DMS79 (cell line): ENCODE measurements at places on chromosomes 1 and 21.

DNA sequence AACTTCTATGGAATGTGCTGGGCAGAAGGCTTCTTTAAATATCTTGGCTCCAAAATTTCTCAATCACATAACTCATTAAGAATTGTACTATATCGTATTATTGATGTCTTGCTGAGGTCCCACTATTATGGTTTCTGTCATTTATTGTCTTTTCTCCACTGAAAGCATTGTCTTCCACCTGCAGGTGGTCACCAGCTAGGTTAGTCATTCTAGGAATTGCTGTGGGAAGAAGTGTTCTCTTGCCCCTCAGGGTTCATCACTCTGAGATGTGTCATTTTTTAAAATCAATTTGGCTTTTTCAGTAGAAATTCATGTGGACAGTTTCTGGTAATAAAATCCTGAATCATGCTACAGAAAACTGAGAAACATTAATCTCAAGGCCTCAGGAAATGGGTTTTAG, 66.1 kb downstream of the NCAM2 start:
- DNase-seq: no peak

DNA sequence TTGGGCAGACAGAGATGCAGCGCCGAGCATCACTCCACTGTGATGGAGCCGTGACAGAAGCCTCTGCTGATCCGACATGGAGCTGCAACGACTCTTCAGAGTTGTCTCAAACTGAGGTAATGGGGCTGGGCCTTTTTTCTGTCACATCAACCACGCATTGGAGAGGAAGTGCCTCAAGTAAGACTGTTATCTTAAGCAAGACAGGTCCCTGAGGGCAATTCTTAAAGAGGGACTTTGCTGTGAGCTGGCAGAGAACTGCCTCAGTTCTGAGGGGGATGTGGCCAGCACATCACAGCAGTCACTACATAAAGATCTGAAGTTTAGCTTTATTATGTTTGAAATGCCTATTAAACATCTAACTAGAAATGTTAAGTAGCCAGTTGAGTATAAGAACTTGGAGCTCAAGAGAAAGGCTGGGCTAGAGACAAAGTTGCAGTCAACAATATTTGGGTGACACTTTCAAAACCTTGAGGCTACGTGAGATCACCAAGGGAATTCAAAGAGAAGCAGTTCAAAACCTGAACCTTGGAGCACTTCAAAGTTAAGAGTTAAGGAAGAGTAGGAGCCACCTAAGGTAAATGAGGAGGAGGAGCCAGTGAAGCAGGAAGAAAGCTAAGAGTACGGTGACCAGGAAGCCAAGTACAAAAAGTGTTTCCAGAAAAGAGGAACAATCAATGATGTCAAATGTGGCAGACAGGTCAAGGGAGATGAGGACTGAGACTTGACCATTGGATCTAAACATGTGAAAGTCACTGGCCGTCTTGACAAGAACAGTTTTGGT, 54.2 kb upstream of the BCL9 start:
- no peak for DNase-seq

DNA sequence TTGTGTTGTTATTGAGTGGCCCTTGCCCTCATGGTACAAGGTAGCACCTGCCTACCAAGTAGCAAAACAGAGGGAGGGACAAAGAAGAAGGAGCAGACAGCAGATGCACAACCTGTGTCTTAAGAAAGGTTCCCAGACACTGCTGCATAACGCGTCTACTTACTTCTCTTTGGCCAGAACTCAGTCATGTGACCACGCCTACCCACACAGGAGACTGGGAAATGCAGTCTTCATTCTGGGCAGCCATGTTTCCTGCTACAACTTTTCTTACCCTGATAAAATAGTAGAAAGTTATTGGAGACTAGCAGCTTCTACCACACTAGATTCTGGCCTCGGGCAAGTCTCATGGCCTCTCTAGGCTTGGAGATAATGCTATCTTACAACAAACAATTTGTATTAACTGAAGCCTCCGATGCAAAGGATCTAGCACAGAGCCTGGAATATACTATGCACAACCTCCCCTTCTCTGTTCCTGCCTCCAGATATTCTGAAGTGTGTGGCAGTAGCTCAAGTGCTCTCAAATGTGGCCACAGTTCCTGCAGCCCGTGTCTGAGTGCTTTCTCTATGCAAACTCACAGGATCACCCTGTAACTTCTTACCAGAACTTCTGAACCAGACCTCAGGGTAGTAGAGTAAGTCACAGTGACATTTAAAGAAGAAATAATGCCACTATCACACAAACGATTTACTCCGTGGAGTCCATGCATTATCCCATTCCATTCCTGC, 34.1 kb upstream of the BTG2 start:
- peak; percentile 70 for DNase-seq

- no peak for DNase-seq
Observed at GRCh38 chr1:109369167-109369746, 28.5 kb downstream of the SORT1 start.

DNA sequence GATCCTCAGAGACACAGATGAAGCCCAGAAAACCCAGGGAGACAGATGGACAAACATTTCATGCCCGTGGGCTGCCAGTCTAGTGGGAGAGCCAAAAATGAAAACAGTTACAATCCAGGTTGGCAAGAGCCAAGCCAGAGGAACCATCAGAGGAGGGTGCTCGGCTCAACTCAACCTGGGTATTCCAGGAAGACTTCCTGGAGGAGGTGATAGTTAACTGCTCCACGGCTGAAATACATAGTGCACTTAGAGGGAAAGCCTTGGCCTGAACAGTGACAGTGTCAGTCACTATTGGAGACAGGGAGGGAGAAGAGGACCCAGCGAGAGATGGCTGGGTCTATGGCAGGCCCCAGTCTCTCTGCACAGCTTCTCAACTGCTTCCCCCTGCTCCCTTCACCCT, 1.9 kb downstream of the ARHGEF19 start:
- no peak for DNase-seq

DNA sequence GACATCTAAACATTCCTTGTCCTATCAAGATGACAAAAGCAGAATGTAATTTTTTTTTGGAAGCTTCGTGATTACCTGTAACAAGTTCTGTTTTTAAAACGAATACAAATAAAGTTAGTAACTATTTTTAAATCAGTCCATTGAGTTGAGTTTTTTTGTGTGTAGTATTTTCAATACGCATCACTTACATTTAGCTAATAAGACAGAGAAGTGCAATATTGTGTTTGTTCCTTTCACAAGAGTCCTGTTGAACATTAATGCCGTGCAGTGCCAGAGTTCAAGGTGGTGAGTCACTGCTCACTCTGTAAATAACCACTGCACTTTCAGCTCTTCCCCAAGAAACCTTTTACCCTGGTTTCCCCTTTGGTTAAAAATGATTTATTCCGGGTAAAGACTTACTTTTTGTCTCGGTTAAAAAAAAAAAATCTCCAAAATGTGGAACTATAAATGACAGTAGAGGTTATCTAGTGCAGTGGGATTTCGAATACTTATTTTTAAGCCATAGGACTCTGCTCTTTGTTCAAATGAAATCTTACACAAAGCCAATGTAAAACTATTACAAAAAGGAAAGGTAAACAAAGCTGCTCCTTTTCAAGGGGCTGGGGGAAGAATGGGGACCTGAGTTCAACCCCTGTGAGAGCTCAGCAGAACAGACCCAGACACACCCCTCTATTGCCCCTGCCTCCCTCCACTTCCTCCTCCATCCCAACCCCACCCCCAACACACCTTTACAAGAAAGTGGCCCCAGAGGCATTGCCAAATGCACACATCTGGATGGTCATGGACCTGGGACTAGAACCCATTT, 14.8 kb upstream of the NCMAP start:
- no peak for DNase-seq

DNA sequence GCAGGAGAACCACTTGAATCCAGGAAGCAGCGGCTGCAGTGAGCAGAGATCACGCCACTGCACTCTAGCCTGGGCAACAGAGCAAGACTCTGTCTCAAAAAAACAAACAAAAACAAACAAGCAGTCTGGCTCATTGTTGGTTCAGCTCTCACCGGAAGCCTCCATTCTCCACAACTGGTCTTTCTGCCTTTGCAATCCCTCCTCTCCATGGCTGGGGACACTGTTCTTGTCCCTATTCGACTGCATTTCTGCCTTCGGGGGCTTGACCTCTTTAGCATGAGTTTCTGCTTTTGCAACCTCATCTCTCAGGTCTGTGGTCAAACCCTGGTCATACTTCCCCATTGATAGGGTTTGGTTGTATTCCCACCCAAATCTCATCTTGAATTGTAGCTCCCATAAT, 216.3 kb upstream of the NR5A2 start:
- no peak for DNase-seq

DNA sequence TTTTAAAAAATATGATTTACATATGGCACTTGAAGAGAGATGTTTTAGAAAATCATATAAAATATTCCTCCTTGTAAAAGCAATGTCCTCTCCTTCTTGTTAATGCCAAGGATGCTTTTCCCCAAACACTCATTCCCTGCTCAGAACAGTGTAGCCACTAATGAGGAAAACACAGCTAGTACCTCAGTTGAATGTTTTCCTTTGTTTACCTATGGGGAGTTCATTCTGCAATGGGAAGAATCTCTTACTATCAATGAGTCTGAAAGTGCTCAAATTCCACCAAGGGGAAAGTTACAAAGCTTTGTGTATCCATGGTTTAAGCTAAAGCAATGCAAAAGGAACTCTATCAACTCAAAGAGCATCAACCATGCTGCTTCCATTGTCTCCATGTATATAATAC, 221.9 kb upstream of the ADGRL2 start:
- no peak for DNase-seq

- DNase-seq: no peak
Observed at GRCh38 chr1:53580009-53580400, 120.8 kb downstream of the DMRTB1 start.

- DNase-seq: no peak
Observed at GRCh38 chr1:17265162-17265561, 16.3 kb downstream of the PADI3 start.

DNA sequence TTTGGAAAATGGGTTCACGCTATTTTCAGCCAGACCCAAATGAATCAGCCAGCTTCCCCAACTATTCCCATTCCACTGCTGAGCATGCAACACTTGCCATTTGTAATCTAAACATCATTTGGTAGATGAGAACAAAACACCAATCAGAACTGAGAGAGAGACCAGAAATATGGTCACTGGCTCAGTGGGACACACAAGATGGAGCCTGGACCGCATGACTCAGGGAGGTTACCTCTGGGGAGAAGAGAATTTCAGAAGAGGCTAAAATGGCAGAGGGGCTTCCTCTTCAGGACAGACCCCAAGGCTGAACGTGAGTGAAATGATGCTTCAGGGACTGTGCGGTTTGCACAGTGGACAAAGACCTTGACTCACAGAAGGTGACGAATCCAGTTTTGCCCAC, 126.6 kb downstream of the URB2 start:
- DNase-seq: no peak

DNA sequence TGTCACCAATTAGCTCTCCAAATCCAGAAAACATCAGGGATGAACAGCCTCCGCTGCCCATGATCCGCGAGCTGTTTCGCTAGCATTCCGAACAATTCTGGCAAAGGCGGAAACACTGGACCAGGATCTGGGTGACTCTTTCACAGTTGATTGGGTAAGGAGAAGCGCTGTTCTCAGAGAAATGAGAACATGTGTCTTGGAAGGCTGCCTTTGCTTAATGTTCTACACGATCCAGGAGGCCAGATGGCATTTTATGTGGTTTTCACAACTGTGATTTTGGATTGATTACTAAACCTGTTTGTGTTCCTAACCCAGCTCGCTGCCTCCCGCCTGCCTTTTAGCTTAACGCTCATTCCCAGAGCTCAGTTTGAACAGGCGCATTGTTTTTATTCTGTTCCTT, 144.0 kb downstream of the KIF26B start:
- no peak for DNase-seq

- DNase-seq: no peak
Observed at GRCh38 chr21:34595457-34595856, 19.5 kb downstream of the RCAN1 start.

GRCh38 chr1:117312453-117313138, 54.7 kb upstream of the MAN1A2 start:
- DNase-seq: no peak

- no peak for DNase-seq
Observed at GRCh38 chr21:33217138-33217520, 12.6 kb upstream of the IFNAR2 start.

DNA sequence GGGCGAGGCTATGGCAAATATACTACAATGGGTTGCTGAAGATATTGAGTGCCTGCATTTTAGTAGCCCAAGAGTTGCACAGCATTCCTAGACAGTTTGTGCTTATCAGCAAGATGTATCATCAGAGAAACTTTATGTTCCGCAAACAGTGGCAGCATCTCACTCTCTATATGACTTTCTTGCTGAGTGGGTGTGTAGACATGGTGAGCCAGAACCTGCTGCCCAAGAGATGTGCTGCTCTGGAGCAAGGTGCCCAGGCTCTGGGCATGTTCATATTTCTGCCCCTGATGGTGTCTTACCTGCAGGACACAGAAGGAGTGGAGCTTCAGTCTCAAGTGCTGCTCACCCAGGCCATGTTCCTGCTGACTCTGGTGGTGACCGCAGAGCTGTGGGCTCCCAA, 8.2 kb upstream of the RGSL1 start:
- no peak for DNase-seq

DNA sequence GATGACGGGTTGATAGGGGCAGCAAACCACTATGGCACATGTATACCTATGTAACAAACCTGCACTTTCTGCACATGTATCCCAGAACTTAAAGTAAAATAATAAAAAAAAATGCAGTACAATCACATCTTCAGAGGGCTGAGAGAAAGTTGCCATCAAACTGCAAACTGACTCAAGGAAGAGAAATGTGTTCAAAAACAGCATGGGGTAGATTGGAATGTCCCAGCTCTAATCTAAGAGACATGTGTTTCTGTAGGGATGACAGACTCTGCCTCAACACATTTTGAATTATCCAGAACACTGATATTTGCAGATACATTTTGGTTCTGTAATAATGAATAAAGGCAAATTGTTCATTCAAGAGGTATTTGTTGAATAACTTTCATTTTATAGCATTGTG, 171.2 kb upstream of the RUNX1 start:
- DNase-seq: no peak

- DNase-seq: no peak
Observed at GRCh38 chr21:27648560-27648959, 681.7 kb upstream of the ADAMTS5 start.

DNA sequence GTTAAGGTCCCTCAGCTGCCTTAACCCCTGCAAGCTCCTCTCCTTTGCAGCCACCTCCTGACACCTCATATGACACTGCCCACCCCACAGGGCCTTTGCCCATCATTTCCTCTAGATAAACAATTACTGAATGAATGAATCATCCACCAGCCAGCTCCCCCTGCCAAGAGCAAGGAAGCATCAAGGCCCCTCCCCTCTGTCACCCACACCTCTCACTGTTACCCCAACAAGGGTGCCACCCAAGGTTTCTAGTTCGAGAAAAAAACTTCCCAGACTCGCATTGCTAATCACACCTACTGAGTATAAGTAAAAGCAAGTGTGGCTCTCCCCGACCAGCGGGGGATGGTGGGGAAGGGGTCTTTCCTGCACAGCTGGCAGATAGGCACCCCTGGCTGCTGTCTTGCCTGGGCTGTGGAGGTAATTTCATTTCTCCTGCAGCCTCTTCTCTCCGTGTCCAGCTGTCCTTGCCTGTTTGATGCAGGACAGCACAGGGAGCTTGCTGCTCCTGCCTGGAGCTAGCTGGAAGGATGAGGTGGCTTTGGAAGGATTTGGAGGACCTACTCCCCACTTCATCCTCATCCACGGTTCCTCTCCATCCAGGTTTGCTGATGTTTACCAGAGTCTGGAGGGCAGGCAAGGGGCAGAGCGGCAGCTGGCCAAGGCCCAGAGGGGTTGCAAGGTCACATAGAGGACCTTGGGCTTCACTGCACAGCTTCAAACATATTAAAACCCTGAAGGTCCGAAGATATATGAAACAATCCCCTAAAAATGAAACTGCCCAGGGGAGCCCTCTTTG, 33.1 kb upstream of the LBR start:
- no peak for DNase-seq

GRCh38 chr1:39789571-39790110, 976 bp upstream of the BMP8B start:
- DNase-seq: no peak
